ENCODE measurements at places on chromosomes 4 and X. TPM values are rescaled to one million over a fixed set of nuclear protein-coding genes. Genes with fewer than 3 reads are reported as not detected.

DNA sequence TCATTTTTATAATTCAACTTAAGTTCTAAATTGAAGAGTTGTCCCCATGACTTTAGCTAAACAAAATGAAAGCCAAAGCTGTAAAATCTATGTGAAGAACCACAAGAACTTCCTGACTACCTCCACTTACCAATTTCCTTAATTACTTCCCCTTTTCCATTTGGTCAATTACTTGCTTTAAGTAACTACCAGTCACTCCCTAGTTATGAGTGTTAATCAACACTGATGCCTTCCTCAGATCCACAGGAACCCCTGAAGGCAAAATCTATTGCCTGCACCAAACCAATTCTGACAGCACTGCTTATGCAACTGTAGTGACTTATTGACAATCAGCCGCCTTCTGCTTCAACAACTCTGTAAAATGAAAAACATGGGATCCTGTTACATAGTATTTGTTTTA, 10.5 kb downstream of the RBMX start:
- no peaks in the 10 kb centered on the region for H3K27me3 ChIP-seq
- H3K4me3 ChIP-seq = no peak overlapping the region
- H3K36me3 ChIP-seq = peaks cover 37% of the 10 kb centered on the region
- DNase-seq = peak; percentile 41
- no peak overlapping the region for H3K27ac ChIP-seq

The PRDM5 gene
- total RNA-seq = 1.4 TPM

The RHOXF2B gene
- not detected for total RNA-seq

- H3K27ac ChIP-seq = no peak overlapping the region
- H3K4me1 ChIP-seq = peaks cover 6% of the 10 kb centered on the region
- no peaks in the 10 kb centered on the region for H3K27me3 ChIP-seq
- no peak for DNase-seq
- no peak overlapping the region for H3K4me3 ChIP-seq
- no peaks in the 10 kb centered on the region for H3K36me3 ChIP-seq
These were observed 42.4 kb downstream of the SPATA18 start for GRCh38 chr4:52093466-52093865.

GRCh38 chrX:38081909-38082308, 75.6 kb downstream of the SYTL5 start:
- DNase-seq = no peak
- no peak overlapping the region for H3K4me3 ChIP-seq
- no peaks in the 10 kb centered on the region for H3K4me1 ChIP-seq
- H3K36me3 ChIP-seq = no peaks in the 10 kb centered on the region

- H3K36me3 ChIP-seq = no peaks in the 10 kb centered on the region
- H3K4me3 ChIP-seq = no peak overlapping the region
- H3K4me1 ChIP-seq = no peaks in the 10 kb centered on the region
- H3K27ac ChIP-seq = no peak overlapping the region
These were observed 10.0 kb downstream of the CCDC110 start for GRCh38 chr4:185461565-185461964.

DNA sequence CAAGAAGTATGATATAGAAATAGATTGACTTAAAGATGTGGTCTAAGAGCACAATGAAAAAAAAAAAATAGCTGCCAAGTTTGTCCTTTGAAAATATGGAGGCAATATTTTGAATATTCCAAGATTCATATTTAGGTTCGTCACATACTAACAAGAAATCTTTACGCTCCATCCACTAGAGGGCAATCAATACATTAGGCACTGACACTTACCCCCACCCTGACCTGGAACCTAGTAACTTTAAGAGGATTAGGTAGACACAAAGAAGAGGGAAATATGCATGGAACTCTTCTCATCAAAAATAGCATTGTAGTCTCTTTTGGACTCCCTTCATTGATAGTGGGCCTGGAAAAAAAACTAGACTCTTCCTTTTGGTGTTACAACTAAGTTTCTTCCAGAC, 1108.1 kb downstream of the PCDH19 start:
- H3K4me1 ChIP-seq = no peaks in the 10 kb centered on the region
- H3K4me3 ChIP-seq = no peak overlapping the region
- no peak overlapping the region for H3K27ac ChIP-seq
- no peaks in the 10 kb centered on the region for H3K27me3 ChIP-seq
- H3K36me3 ChIP-seq = no peaks in the 10 kb centered on the region
- DNase-seq = peak; percentile 66

The SGMS2 gene
- total RNA-seq = not detected

The TRAM1L1 gene
- not detected for total RNA-seq

The ALG13 gene
- 248 TPM for total RNA-seq

DNA sequence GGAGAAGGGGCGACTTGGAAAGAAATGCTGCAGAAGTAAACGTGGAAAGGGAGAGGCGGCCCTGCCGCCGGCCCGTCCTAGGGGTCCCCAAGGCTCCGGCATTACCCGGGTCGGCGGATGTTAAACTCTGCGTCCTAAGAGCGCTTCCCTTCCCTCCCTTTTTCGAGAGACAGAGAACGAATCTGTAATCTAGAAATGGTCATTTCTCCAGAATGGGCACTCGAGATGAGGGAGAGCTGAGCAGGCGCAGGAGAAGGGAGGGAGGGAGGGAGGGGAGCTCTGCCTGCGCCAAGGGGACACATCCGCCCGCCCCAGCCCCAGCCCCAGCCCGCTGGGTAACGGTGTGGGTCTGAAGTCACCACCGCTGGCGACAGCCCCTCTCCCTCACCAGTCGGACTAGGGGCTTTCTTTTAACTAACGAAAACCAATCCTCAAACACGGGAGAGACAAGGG, 1.7 kb downstream of the HCFC1 start:
- DNase-seq = no peak
- H3K36me3 ChIP-seq = no peaks in the 10 kb centered on the region
- H3K27ac ChIP-seq = peak overlapping the region; percentile 95
- H3K4me3 ChIP-seq = peak overlapping the region; percentile 87
